Globus pallidus (tissue), 1 donor: ENCODE measurements at places on chromosomes 11 and 22.

DNA sequence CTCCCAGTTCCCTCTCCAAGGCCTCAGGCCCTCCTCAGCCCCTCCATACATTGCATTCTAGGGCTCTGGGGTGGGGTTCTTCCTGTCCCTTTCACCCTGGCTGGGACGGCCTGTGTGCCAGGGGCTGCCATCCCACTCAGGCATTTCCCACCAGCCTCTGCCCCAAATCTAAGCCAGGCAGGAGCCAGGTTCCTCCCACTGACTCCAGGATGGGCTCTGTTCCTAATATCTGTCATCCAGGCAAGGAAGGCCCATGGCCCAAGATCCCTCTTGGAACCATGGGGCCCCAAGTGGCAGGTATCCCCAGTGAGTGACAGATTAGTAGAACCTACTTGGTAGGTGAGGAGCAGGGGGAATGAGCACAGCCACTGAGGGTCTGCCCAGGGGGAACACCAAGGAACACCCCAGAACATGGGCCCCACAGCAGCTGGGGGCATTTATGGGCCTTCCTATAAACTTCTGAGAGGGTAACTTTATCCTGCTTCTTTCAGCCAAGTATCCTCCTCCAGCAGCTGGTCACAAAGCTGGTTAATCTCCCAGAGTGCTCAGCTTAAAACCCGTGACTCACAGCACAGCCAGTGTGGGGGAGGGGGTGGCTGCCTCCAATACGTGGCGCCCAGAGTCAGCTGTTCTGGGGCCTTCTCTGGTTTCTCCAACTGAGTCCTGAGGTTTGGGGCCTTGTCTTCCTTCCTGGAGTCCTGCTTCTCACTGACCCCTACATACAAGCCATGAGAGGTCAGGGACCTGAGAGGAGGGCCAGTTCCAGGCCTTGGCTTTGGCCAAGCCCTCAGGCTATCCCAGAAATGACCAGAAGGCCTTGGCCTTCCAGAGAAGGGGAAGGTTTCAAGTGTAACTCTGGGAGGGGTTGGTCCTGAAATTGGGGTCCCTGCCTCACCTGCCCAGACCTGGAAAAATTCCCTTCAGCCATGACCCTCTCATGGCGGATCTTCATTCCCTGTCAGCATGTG lies 19.9 kb upstream of the MYOD1 start:
- DNase-seq: no peak

GRCh38 chr22:37218771-37219411 lies 6.6 kb upstream of the SSTR3 start:
- no peak for DNase-seq

DNA sequence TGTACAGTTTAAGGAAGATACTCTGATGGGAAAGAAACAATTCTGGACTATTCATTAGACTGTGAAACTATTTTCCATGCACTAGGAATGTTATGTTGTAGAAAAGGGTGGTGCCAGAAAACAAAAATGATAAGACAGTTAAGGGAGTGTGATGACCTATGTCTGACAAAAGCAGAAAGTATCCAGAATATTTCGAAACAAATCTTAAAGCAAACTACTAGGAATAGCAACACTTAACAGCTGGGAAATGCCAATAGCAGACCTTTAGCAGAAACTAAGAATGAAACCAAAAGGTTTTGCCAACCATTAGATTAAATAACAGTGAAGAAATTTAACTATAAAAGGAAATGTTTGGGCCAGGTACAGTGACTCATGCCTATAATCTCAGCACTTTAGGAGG lies 3.3 kb upstream of the ARHGAP20 start:
- no peak for DNase-seq

- DNase-seq: no peak
Measured at GRCh38 chr11:34600339-34601084, 20.4 kb upstream of the EHF start.

DNA sequence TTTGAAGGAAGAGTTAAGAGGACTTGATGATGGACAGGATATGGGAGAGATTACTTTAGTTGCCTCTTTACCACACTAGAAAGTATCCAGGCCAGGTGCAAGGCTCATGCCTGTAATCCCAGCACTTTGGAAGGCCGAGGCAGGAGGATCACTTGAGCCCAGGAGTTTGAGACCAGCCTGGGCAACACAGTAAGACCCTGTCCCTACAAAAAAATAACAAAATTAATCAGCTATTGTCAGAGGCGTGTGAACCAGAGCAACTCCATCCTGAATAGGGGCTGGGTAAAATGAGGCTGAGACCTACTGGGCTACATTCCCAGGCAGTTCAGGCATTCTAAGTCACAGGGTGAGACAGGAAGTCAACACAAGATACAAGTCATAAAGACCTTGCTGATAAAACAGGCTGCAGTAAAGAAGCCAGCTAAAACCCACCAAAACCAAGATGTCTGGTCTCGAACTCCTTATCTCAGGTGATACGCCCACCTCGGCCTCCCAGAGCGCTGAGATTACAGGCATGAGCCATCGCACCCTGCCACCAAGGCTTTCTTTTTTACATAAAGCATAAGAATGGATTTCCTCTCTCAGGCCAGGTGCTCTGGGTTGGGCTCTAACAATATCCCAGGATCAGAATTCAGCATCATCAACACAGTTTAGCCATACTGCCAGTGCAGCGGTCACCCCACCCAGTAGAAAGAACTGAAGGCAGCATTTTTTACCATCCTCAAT lies 17.8 kb downstream of the PI4KA start:
- DNase-seq: no peak

- DNase-seq: no peak
Measured at GRCh38 chr11:23727387-23727786, 769.5 kb upstream of the LUZP2 start.
